ENCODE measurements at places on chromosomes 6 and 20.
A peak's percentile ranks its signal among the peaks of the same experiment; 100 is the strongest.

GRCh38 chr6:165698868-165699267 is 35.8 kb upstream of the PDE10A start:
- DNase-seq: no peak

- DNase-seq: no peak
These were observed 405 bp downstream of the RALGAPA2 start for GRCh38 chr20:20712004-20712473.

- DNase-seq: peak; percentile 55
These were observed 696.3 kb upstream of the SLC35B3 start for GRCh38 chr6:9131616-9132015.

- DNase-seq: no peak
These were observed 168.4 kb upstream of the UST start for GRCh38 chr6:148578489-148578814.

GRCh38 chr20:34262488-34263288 is 21.5 kb downstream of the ASIP start:
- DNase-seq: no peak

- no peak for DNase-seq
These were observed 504.5 kb downstream of the CD83 start for GRCh38 chr6:14622085-14622484.

DNA sequence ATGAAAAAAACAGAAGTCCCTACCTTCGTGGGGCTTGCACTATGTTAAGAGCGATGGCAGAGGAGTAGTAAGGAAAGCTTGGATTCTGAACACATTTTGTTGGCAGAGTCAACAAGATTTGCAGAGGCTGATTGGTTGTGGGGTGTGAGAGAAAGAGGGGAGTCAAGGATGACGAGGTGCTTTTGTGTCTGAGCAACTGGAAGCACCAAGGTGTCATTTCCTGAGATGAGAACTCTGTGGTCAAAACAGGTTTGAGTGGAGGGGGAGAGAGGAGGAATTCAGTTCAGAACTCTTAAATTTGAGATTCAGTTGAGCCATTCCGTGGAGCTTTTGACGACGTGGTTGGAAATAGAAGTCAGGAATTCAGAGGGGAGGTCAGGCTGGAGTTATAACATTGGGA is 3.5 kb downstream of the OCSTAMP start:
- no peak for DNase-seq

DNA sequence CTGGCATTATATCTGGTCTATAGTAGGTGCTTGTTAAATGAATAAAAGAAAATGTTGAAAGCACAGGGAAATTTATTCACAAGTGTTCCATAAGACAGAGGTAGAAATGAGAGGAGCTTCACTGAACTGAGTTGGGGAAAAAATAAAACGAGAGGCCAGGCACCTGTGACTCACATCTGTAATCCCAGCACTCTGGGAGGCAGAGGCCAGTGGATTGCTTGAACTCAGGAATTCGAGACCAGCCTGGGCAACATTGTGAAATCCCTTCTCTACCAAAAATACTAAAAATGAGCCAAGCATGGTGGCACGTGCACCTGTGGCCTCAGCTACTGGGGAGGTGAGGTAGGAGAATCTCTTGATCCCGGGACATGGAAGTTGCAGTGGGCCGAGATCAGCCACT is 28.1 kb upstream of the IBTK start:
- no peak for DNase-seq

GRCh38 chr6:33172688-33173534 is 19.4 kb downstream of the COL11A2 start:
- DNase-seq: peak; percentile 45

DNA sequence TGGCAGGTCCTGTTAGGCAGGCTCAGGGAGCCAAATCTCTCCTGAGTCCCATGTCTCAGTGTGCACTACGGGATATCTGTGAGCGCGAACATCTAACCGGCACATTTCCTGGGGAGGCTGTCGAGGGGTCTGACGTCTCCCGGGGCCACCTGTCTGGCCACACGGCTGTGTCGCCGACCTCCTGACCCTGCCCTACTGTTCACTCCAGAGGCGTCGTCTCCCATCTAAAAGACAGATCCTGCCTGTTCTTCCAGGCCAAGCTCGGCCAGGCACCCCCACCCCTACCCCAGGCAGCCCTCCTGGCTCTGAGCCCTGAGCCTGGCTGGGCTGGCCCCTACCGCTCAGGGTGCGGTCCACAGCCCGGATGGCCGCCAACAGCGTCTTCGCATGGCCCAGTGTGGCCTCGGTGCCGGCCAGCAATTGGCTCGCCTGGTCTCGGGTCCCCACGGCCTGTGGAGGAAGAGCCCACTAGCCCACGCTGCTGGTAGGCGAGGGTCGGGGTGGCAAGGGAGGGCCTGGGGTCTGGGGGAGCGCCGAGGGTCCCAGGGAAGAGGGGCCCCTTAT is 16.6 kb downstream of the ADRM1 start:
- DNase-seq: no peak

DNA sequence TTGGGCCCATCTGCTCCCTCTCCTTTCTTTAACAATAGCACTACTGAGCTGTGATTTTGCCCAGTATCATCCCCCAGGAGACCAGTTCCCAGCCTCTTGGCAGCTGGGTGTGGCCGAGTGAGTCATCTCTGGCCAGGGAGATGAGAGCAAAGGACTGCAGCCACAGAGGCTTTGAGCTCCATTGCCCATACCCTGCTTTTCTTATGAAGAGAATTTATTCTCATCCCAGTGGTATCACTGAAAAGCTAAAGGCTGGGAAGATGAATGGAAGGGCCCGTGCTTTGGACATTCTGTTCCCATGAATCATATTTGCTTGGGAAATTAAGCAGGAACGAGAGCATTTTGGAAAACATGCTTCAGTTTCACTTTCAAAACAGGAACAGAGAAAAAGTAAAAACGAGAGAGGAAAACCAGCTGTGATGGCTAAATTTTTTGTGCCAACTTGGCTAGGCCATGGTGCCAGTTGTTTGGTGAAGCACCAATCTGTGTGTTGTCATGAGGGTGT is 14.9 kb downstream of the CST3 start:
- peak; percentile 64 for DNase-seq

GRCh38 chr20:36391456-36391855 is 85.3 kb downstream of the DLGAP4 start:
- no peak for DNase-seq

DNA sequence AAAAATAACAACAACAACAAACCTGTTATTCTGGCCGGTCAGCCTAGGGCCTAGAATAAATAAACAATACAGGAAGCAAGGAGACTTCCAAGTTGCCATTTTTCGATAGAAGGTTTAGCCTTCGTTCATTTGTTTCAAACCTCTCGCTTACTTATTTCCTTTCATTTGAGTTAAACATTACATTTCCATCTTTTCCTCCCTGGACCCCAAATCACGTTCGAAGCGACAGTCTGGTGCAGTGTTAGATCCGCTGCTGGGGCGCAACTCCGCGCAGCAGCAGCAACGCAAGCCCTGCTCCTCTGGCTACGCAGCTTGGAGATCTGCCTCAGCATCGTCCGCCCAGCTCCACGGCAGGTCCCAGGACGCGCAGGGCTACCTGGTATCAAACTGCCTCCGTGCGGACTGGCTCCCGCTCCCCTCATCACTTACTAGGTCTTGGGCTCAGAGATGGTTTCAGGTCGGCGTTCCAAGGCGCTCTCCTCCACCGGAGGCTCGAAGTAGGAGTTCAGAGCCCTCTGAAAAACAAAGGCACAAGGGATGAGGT is 530 bp downstream of the TDP2 start:
- DNase-seq: no peak

- DNase-seq: no peak
These were observed 144.4 kb upstream of the MAN1A1 start for GRCh38 chr6:119493980-119494379.

DNA sequence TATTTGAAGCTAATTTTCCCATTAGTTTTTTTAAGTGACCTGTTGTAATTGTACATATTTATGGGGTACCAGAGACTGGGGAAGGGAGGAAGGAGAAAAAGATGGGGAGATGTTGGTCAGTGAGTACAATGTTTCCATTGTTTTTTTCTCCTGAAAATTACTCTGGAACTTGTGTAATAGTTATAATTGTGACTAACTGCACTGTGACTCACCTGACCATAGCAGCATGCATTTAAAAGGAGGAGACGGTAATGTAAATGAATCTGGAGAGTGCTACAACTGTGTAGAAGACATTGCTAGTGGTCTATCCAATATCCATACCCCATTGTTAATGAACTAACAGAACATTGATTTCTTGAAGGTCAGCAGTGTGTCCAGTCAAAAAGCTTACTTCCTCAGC is 133.4 kb downstream of the RFPL4B start:
- no peak for DNase-seq

- no peak for DNase-seq
These were observed 56.6 kb downstream of the SH3BGRL2 start for GRCh38 chr6:79687759-79688158.

DNA sequence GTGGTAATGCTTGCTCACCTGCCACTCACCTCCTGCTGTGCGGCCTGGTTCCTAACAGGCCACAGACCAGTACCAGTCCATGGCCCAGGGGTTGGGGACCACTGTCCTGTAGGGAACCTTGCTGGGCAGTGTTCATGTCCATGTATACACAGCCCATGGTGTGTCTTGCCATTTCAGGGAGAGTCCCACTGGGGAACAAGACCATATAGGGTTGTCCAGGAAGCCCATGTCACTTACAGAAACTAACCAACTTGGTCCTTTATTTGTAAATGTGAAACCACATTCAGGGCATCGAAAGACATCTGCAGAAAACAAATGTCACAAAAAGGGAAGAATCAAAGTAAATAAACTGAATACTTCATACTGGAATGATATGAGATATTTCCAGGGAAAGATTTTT is 179.1 kb downstream of the NFATC2 start:
- DNase-seq: no peak

DNA sequence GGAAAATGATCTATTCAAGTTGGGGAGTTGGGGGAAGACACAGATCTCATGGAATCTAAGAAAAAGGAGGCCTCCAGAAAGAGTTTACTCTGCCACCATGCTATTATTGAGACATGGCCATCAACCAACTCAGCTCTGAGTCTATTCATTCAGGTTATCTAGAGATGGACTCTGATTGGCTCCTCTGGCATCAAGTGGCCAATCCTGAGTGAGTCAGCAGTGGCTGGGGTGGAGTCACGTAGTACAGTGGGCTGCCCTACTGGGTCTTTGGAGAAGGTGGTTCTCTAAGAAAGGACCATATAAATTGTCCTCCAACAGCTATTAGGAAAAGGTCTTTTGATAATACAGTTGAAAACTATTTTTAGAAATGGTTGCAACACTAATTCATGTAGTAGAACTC is 42.1 kb downstream of the LYRM2 start:
- no peak for DNase-seq

GRCh38 chr20:15789079-15789478 is 784.2 kb downstream of the KIF16B start:
- no peak for DNase-seq

DNA sequence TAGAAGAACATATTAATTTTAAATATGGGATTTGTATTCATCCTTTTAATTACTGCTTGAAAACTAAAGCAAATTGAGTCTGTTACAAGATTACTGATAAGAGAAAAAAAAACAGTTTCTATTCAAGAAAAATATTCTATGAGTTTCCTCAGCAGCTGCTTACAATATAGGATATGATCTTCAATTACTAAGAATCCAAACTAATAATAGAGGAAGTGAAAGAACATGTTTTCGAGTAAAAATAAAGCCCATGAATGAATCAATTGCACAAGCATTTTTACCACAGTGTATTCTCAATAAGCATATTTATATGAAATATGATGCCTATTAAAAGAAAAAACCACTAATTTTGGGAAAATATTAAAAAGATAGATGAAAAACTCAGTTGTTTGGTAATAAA is 63.4 kb downstream of the AHI1 start:
- no peak for DNase-seq

DNA sequence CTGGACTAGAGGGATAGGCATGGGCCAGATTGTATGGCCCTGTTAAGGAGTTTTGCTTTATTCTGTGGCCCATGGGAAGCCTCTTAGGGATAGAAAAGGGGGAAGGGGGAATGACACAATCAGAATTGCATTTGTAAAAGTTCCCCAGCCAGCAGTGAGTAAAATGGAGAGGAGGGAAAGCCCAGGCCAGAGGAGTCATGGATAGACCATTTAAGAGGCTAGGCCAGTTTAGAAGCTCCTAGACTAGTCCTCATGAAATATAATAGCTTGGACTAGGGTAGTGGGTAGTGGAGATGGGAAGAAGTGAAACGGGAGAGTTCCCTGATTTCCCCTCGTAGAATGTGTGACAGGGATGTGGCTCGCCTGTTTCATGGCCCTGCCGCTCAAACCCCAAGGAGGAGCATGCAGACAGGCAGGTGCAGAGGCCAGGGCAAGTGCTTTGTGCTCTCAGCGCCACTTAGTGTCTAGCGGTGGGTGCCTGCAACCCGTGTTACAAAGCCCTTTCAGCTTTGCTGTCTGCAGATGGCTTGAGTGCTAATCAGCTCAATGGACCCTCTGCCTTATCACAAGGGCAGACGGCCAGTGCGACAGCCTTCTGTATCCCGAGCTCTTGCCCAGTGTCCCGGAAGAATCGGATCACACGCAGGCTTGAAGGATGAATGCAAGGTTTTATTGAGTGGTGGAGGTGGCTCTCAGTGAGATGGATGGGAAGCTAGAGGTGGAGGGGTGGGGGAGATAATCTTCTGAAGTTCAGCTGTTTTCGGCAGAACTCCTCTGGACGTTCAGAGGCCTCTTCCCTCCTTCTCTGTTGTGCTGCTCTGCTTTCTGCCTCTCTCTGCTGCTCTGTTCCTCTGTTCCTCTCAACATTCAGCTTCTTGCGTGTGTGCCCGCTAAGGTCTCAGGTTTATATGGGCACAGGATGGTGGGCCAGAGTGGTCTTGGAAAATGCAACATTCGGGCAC is 141.1 kb downstream of the CEP57L1 start:
- DNase-seq: no peak

DNA sequence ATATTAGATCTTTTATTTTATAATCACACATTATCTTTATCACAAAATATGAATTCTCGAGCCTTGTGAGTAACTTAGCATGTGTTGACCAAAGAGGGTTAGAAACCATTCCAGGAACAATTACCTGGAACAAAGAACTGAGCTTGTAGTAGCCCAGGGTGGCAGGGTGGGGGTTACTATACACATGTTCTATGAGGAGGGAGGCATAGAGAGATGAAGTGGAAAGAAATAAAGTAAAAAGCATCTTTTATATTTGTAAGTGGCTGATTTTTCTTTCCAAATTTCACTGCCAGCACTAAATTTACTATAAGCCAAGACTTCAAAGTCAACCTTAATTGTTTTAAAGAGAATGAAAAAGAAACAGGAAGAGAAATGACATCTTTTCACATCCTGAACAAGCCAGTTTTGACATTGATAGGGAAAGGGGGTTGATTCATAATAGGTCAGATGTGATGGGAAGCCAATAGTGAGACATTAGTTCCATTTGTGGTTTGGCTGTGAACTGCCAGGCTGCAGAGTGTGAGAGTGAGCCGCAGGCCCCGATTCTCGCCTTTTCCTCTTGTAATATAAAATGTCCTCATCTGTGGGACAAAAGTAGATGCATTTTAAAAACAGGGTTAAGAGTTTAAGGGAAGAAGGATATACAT is 52.7 kb upstream of the MYB start:
- no peak for DNase-seq

GRCh38 chr6:56933650-56934049 is 21.3 kb upstream of the BEND6 start:
- DNase-seq: no peak

GRCh38 chr20:12528591-12529041 is 480.2 kb upstream of the SPTLC3 start:
- no peak for DNase-seq

- DNase-seq: no peak
These were observed 2.7 kb downstream of the MYB start for GRCh38 chr6:135183532-135184440.

Data from breast epithelium (tissue), 4 donors.